SJCRH30 (cell line): ENCODE measurements at places on chromosomes 1 and 21. TPM values are rescaled to one million over a fixed set of nuclear protein-coding genes. Genes with fewer than 3 reads are reported as not detected.

DNA sequence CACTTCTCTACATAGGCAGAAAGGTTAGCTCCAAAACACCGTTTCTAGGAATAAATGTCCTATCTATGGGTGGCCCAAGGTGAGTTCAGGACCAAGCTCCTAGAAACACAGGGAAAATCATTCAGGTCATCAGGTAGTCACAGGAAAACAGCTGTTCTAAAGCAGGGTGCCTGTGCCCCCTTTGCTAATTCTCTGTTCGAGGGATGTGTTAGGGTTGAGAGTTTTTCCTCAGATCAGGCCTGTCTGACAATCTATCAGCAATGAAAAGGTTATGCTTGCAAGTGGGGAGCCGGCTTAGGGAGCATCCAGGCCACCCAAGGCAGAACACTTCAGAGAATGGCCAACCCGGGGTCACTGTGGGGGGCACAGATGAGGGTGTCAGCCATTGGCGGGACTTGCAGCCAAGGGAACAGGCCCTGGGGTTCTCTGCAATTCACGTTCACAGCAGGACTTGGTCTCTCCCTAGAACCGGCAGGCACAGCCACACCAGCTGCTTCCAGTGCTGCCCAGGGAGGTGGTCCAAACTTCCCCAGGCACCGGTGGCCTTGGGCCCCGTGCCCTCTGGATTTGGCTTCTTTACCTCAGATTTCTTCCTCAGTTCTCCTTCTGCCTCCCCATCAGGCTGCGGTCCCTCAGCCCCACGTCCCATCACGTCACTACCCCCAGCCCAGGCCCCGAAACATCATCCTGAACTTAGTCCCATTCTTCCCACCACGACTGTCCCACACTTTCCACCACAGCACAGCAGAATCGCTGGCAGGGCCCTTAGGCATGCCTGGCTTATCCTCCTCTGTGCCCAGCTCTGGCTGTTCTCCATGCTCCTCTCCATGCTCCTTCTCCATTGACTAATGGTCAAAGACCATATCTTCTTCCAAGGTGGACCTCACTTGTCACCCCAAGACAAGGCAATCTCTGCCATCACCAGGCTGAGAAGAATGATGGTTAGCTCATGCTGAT, 11.0 kb downstream of the CD2 start:
- no peak overlapping the region for H3K4me3 ChIP-seq
- no peaks in the 10 kb centered on the region for H3K36me3 ChIP-seq
- no peak for DNase-seq

DNA sequence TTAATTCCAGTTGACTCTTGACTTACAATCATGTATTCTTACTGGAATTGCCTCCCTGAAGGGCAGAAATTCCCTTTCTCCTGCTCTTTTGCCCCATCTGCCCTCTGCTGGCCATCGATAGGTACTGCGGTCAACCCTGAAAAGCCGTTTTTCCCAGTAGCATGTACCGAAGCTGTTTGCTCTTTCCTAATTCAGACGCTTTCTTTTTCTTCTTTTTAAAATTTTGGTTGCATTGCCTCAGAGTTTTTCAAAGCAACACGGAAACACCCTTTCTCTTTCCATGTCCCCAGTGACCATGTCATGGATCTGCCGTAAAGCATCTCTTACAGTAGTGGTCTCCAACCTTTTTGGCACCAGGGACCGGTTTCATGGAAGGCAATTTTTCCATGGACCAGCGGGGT, 164.2 kb upstream of the C1orf21 start:
- H3K36me3 ChIP-seq: no peaks in the 10 kb centered on the region
- no peaks in the 10 kb centered on the region for H3K4me1 ChIP-seq
- H3K4me3 ChIP-seq: no peak overlapping the region
- no peaks in the 10 kb centered on the region for H3K27me3 ChIP-seq

DNA sequence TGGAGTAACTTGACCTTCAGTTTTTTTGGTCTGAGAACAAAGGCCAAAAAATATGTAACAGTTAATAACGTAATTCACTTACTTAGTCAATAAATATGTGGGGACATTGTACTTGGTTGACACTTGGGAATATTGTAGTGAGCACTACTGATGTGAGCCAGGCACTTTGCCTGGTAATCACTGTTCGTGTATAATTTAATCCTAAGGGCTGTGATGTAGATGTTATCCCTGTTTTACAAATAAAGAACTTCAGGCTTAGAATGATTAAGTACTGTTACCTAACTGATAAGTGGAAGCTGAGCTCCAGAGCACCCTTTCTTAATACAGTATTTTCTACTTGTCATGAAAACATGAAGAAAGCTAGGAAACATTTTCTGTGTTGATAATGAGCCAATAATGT, 28.0 kb downstream of the PTBP2 start:
- no peaks in the 10 kb centered on the region for H3K27me3 ChIP-seq
- H3K4me3 ChIP-seq: no peak overlapping the region

Gene PADI1
- total RNA-seq: 0.06 and 0.20 TPM in 2 replicates

GRCh38 chr1:44831516-44831915, 11.5 kb downstream of the PTCH2 start:
- H3K4me1 ChIP-seq: peaks cover 7% of the 10 kb centered on the region
- H3K4me3 ChIP-seq: no peak overlapping the region
- no peaks in the 10 kb centered on the region for H3K36me3 ChIP-seq
- H3K27ac ChIP-seq: no peak overlapping the region
- no peaks in the 10 kb centered on the region for H3K27me3 ChIP-seq

Gene FBLIM1
- total RNA-seq: 6.7 and 9.0 TPM in 2 replicates

Gene RHD
- not detected in 2 replicates for total RNA-seq

Gene RAB7B
- not detected in 2 replicates for total RNA-seq

Gene PRRX1
- 0.73 and 1.1 TPM in 2 replicates for total RNA-seq

DNA sequence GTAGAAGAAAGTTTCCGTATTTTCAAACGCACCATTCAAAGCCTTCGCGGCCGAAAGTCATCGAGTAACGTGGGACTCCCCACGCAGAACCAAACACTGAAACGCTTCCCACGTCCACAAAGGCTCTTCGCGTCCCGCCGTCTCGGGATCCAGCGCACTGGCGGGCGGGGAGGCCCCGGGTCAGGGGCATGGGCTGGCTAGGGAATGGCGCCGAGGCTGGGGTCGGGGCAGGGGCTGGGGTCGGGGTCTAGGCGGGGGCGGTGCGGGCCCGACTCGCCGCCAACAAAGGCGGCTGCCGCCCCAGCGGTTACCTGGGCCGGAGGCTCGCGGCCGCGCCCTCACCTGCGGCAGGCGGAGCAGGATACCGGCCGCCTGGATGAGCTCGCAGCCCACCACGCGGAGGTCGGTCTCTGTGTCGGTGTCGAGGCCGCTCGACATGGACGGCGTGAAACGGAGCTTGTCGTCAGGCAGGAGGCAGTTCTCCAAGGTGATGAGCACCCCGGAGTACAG, 403 bp downstream of the CCNL2 start:
- peak overlapping the region; percentile 89 for H3K4me3 ChIP-seq
- no peaks in the 10 kb centered on the region for H3K27me3 ChIP-seq
- peaks cover 65% of the 10 kb centered on the region for H3K36me3 ChIP-seq
- H3K4me1 ChIP-seq: peaks cover 14% of the 10 kb centered on the region

DNA sequence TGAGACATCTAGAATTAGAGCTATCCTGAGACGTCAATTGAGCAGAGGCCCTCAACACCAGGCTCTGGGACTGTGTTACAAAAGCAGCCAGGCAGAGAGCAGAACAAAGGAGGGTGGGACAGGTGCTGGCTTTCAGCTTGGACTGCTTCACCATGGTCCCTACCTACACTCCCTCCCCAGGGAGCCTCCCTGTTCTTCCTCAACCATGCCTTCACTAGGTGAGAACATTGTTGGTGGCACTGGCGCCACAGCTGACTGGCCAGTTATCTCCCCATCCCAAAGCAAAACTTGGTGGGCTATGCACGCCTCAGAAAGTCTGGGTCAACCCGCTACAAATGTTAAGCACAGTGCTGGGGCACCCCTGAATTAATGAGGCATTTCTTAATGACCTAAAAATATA, 87.8 kb downstream of the NMNAT2 start:
- DNase-seq: peak; percentile 36
- no peaks in the 10 kb centered on the region for H3K27me3 ChIP-seq
- no peaks in the 10 kb centered on the region for H3K36me3 ChIP-seq
